ENCODE measurements at places on chromosomes 16 and 17.

- DNase-seq, result no peak
Observed at GRCh38 chr17:2700491-2701141, 10.9 kb downstream of the CLUH start.

DNA sequence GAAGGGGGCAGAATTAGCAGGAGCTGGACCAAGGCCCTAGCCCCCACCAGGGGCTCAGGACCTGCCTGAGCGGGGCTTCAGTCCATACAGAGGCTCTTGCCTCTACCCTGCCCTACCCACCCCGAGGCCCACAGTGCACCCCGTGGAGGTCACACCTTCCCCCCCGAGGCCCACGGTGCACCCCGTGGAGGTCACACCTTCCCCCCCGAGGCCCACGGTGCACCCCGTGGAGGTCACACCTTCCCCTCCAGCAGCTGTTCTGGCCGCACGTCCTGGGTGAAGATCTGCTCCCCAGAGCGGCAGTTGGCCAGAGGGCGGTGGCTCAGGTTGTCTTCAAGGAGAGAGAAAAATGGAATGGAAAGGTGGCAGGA lies 11.4 kb downstream of the CASKIN2 start:
- no peak for DNase-seq

- no peak for DNase-seq
Observed at GRCh38 chr16:74283716-74284115, 12.9 kb upstream of the PSMD7 start.

- no peak for DNase-seq
Observed at GRCh38 chr17:29694918-29695563, 72.3 kb upstream of the CORO6 start.

DNA sequence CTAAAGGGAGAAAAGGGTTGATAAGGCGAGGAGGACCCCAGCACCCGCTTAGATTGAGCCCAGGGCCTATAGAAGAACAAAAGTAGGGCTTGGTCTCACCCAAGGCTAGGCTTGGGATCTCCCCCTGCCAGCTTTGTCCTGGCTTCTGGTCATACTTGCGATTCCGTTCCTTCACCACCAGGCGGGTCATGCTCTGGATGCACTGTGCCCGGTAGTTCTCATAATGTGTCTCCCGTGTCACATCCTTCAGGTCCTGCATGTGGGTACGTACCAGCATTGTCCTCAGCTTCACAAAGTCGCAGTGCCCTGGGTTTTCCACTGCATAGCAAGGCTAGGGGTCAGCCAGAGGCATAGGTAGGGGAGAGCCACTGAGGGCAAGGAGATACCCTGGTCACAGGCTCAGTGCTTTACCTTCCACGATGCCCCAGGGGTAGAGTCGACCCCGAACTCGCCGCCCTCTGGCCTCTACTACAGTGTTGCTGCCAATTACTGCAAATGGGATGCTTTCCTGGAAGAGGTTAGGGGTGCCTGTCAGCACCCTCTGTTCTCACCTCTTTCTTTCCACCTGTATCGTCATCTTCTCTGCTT lies 6.5 kb upstream of the MTMR4 start:
- DNase-seq, result peak; percentile 22

DNA sequence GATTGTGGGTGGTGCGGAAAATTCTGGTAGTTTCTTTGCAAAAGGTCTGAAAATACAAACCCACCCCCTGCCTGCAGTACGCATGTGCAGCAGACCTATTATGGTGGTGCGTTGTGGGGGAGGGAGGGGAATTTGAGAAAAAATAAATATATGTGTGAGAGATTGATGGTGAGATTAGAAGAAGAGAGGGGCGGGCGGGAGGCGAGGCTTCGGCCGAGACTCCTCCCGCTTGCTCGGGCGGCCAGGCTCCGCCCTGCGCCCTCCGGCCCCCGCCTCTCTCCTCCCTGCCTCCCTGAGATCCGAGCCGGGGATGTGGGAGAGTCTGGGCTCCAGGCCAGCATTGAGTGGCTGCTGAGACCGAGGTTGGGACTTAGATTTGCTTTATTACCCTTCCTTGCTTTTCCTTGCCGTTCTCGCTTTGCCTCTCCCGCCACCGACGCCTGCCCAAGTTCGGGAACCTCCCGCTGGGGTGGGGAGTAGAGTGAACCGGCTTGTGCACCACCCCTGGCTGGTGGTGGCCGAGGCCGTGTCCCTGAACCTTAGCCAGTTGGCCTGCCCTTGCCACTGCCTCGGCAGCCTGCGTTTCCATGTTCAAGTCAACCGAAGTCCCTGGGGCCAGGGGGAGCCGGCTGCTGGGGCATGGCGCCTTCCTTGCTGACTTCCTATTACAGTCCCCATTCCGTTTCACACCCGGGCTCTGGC lies 956 bp upstream of the CHD3 start:
- peak; percentile 99 for DNase-seq

DNA sequence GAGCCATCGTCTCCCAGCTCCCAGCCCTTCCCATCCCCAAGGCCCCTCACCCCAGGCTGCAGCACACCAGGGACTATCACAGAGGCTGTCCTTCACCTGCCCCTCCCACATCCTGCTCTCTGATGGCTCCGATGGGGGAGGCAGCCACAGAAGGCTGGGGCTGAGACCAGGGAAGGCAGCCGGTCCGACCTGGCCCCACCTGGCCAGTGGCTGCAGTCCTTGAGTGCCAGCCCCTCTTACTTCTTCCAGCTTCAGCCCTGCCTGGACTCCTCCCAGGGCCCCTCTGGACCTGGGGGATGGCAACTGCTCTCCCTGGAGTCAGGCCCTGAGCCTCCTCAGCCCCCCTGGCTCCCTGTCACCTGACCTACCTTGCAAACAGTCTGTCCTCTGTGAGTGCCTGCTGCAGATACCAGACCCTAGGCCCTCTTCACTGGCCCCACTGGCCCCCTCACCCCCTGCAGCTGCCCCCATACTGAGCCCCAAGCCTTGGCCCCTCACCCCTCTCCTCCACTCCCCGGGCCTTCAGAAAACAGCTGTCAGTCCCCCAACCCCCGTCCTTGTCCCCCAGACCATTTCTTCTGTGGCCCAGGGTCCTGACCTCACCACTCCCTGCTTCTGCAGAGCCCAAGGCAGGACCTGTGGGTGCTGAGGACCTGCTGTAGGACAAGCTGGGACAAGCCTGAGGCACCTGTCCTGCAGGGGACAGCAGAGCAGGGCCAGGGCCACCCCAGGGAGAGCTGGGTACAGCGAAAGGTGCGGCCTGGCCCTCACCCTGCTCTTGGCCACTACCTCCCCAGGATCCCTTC lies 12.6 kb upstream of the SRRM2 start:
- DNase-seq, result no peak

- no peak for DNase-seq
Observed at GRCh38 chr16:4692460-4693295, 684 bp upstream of the NUDT16L1 start.

GRCh38 chr17:82664276-82664575 lies 16.0 kb upstream of the WDR45B start:
- no peak for DNase-seq

GRCh38 chr17:59154292-59154720 lies 680 bp downstream of the SKA2 start:
- DNase-seq, result peak; percentile 59

DNA sequence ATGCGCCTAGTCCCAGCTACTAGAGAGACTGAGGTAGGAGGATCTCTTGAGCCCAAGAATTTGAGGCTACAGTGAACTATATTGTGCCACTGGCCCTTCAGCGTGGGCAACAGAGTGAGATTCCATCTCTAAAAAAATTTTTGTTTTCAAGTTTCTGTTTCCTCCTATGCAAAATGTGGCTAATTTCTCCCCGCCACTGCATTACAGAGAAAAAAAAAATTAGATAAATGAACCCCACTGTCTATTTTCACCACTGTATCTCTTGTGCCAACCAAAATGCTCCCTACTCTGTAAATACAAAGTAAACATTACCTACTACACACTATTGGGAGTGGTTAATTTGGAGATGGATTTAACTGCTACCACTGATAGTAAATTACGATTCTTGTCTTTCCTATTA lies 2.0 kb downstream of the MARF1 start:
- DNase-seq, result no peak

DNA sequence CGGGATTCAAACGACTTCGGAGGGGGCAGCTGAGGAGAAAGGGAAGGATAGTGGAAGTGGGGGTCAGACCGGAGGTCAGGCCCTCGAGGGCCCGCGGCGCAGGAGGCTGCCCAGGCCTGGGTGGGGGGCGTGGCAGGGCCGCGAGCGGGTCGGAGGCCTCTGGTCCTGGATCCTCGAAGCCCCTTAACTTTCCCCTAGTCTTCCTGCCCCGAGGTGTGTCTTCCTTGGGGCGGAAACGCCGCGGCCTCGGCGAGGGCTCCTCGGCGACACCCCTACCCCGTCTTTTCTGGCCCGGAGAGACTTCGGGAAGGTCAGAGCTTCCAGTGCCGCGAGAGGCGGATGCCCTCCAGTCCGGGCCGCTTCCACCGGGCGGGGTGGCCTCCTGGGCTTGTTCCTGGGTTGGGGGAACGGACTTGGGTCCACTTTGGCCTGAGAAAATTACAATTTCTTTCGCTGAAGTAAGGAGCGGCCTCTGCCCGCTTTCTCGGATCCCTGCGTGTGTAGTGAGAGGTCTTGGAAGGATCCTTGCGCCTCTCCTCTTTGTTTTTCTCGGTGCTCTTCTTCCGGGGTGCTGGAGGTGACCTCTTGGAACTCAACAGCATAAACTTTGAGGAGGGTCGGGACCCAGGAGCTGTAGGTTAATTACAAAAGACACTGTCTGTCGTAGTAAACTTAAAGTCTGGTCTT lies 491 bp downstream of the IST1 start:
- peak; percentile 47 for DNase-seq

- DNase-seq, result no peak
Observed at GRCh38 chr16:8511464-8511863, 78.8 kb downstream of the TMEM114 start.

GRCh38 chr16:51442141-51442870 lies 291.2 kb upstream of the SALL1 start:
- DNase-seq, result no peak

GRCh38 chr16:83972256-83973008 lies 4.4 kb downstream of the NECAB2 start:
- DNase-seq, result no peak

DNA sequence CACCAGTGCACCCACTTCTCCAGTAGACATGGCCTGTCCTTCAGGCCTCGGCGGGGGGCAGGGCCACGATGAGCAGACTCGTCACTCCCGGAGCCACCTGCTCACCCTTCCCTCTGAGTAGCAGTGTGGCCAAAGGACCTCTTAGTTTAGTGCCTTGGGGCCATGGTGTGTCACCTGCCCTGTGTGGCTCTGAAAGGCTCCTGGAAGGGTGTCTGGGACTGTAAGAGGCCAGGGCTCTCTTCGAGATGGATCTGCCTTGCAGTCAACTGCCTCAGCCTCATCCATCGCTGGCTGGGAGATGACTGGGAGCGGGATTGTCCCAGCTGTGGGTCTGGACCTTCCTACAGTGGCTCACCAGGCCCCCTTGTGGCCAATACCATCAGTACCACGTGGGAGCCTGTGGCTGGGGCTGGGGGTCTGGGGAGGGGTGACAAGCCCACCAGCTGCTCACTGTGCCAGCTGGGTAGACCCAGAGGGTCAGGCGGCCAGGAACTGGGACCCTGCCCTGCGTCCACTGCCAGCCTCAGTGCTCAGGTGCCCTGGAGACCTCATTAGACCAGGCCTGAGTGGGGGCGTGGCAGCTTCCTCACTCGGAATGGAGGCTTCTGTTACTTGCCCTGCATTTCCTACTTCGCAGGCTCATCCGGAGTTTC lies 133.4 kb downstream of the OR1D5 start:
- no peak for DNase-seq

GRCh38 chr16:75351183-75351582 lies 82.1 kb downstream of the CFDP1 start:
- DNase-seq, result peak; percentile 81

- DNase-seq, result no peak
Observed at GRCh38 chr16:27363797-27364196, 38.2 kb upstream of the IL21R start.

DNA sequence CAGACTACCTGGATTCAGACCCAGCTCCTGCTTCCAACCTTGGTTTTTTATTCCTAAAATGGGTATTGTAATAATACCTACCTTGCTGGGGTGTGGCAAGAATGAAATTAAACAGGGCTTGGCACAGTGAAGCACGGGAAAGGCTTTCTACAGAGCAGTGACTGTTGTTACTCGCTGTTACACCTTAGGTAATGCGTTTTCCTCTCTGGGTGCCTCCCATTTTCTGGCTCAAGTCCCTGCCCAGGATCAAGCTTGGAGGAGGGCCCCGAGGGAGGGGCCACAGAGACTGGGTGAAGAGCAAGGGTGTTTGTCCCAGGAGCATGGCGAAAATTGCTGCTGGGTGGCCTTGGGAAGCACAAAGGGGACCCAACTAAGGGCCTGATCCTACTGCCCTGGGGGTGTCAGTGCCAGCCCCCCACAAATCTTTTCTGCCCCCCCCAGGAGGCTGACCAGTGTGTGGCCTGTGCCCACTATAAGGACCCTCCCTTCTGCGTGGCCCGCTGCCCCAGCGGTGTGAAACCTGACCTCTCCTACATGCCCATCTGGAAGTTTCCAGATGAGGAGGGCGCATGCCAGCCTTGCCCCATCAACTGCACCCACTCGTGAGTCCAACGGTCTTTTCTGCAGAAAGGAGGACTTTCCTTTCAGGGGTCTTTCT lies 13.3 kb downstream of the MIEN1 start:
- no peak for DNase-seq

GRCh38 chr16:25013751-25014499 lies 1.2 kb downstream of the ARHGAP17 start:
- no peak for DNase-seq

GRCh38 chr16:12120217-12120981 lies 143.9 kb downstream of the SNX29 start:
- peak; percentile 95 for DNase-seq

GRCh38 chr16:8714174-8714573 lies 39.8 kb downstream of the ABAT start:
- no peak for DNase-seq

GRCh38 chr17:2057760-2058585 lies 3.1 kb downstream of the HIC1 start:
- DNase-seq, result peak; percentile 49

GRCh38 chr16:51756447-51757123 lies 605.5 kb upstream of the SALL1 start:
- DNase-seq, result no peak

- peak; percentile 54 for DNase-seq
Observed at GRCh38 chr16:12559714-12560113, 244.0 kb downstream of the CPPED1 start.

- no peak for DNase-seq
Observed at GRCh38 chr16:8044796-8045195, 545.5 kb downstream of the TMEM114 start.

Data from fibroblast of skin of right quadriceps (primary cell).